ENCODE measurements at places on chromosomes 4 and X.
A peak's percentile ranks its signal among the peaks of the same experiment; 100 is the strongest.

GRCh38 chr4:138090150-138090917, 151.8 kb downstream of the SLC7A11 start:
- peak; percentile 61 for DNase-seq

GRCh38 chr4:147794314-147794680, 62.4 kb downstream of the ARHGAP10 start:
- no peak for DNase-seq

DNA sequence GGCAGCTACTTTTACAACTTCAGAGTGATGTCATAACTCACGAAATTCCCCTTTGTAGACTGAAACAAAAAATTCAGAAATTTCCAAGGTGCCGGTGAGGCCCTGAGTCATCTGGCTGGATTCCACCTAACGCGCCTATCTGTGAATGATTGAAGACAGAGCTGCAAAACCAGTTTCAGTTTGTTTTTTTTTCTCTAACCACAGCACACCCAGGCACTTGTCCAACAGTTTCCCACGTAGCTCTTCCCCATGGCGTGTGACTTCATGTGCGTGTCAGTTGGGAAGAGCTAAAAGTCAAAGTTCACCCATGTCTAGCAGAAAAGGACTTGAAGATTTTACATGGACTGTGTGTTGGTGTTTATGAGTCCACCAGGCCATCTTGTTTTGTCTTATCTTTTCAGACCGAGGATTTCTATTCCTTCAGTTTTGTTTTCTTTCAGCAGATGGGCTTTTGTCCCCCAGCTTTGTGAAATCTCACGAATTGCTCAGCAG, 16.4 kb downstream of the TCEANC start:
- DNase-seq: no peak

DNA sequence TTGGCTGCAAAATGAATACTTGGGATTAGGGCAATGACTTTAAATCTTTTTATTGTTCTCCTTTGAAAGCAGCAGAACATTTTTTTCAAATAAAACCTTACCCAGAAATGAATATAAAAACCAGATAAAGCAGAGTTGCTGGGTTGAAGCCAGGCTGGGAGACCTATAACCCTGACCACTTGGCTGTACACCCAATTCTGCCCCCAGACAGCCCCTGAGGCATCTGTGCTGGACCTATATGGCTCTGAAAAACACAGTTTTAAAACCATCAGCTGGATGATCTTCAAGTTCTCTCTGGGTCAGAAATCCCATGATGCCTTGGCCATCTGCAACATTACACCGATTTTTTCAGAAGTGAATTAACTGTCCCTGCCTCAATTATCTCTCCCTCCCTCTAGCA, 23.7 kb upstream of the GLRA2 start:
- no peak for DNase-seq

DNA sequence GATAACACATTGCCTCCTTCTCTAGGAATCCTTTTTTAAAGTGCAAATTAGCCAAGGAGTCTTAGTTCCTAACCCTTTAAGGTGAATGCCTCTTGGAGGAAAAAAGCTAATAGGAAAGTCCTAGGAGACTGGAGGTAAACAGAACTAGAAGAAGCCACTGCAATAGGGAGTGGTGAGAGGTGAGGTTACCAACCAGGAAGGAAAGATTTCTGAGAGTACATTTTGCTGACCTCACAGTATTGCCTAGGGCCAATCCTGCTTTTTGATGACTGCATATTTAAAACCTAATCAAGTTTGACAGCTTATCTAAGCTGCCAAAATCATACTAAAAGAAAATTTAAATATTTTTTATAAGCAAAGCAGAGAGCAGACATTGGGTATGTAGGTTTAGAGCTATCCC, 7.3 kb upstream of the CUL4B start:
- no peak for DNase-seq

Measured in NCI-H2081 (cell line).